ENCODE measurements at places on chromosomes 3 and 15.

DNA sequence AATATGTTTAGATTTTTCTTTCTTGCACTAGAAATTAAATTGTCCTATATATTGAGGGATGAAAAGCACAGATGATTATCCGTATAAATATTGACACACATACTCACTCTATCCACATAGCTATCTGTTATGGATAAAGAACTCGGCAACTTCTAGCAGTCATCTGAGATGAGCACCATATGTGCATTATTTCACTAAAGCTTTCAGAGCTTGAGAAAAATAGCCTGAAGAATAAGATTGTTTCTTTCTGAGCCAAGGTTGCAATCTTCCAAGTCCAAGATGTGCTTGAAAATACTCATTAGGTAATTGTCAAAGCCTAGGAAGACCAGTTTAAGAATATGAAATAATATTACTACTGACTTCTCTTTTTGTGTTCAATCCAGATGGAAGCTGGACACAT, 40.5 kb downstream of the COL8A1 start:
- no peak for DNase-seq

DNA sequence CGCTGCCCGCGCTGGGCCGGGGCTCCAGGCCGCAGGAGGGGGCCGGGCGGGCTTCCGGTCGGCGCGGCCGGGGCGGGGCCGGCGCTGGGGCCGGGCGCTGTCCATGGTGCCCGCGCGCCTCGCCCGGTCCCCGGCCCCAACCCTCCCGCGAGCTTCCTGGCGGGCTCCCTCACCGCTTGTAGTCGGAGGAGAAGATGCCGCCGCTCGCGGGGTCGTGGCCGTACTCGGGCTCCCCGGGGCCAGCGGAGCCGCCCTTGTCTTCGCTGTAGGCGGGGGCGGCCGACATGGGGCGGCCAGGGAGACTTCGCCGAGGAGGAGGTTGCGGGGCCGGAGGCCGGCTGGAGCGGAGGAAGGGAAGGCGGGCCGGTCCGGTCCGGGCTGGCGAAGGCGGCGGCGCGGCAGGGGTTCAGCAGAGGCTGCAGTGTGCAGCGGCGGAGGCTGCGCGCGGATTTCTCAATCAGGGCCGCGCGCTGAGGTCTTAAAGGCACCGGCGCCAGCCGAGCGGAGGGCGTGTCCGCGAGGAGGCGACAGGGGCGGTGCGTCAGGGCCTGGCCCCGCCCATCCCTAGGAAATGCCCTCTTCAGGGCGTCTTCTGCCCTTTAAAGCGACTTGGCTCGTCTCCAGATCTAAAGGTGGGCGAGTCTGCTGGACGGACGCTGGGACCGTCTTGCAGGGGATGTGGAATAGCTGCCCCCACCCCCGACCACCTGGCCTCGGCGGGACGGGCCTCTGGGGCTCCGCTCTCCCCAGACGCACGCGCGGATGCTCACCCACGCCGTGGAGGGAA, at the start of gene AP3B2:
Gene AP3B2, minus strand, starts transcription at position 455 of the 787 bp plus-strand sequence. Its CDS starts 169 bp downstream, at position 286.
- peak; percentile 69 for DNase-seq

- no peak for DNase-seq
Measured at GRCh38 chr15:95712785-95713184, 617.7 kb upstream of the NR2F2 start.

DNA sequence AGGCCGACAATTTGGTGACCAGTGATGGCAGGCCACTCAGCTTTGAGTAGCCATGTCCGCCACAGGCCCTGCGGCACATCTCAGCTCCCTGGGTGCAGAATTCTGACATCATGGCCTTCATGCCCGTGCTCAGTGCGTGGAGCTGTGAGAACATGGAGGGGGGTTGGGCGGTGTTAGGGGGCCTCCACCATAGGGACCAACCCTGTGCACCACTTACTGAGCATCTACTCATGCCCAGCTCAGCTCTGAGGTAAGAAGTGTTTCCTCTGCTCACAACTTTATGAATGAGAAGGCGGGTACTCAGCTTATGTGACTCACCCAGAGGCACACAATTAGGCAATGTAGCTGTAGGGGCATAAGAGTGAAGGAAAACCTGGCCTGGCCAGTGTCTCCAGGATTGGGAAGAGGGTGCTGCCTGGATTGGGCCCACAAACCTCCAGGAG, 10.5 kb downstream of the ACOX2 start:
- DNase-seq, result no peak

DNA sequence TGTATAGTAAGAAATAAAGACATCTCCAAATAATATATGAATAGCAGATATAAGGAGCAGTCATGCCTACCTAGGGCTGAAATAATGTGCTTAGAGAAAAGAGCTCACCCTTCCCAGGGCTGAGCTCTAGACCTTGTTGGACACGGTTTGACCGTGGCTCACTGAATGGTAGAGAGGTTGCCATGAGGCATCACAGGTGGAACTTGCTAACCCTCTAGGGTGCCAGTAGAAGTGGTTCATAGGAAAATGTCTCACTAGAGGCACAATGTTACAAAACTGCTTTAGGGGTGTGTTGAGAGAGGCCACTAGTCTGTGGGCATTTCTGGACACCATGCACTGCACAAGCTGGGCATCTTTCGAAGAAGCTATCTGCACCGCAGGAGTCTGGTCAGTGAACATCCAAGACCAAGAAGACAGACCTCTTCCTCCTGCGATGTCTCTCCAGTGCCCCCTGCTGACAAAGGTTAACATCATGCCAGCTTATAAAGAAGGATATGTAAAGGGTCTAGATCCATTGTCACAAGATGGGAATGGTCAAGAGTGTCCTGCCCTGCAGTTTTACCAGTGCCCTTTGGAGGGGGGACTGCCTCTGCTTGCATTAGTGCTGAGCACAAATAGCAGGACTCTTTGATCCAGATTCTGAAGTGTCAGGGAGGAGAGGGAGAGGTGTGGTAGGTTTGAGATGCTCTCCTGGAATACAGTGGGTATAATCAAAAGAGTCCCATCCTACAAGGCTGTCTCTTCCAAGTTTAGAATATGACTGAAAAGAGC, 266.8 kb downstream of the ZNF385D start:
- no peak for DNase-seq

GRCh38 chr3:182259579-182259978, 533.7 kb upstream of the ATP11B start:
- no peak for DNase-seq

- DNase-seq, result no peak
Measured at GRCh38 chr3:50267280-50267913, 1.6 kb upstream of the SEMA3B start.

GRCh38 chr3:156396851-156397250, 158.1 kb downstream of the SSR3 start:
- DNase-seq, result no peak

GRCh38 chr3:49492969-49493368, 22.9 kb downstream of the DAG1 start:
- no peak for DNase-seq

DNA sequence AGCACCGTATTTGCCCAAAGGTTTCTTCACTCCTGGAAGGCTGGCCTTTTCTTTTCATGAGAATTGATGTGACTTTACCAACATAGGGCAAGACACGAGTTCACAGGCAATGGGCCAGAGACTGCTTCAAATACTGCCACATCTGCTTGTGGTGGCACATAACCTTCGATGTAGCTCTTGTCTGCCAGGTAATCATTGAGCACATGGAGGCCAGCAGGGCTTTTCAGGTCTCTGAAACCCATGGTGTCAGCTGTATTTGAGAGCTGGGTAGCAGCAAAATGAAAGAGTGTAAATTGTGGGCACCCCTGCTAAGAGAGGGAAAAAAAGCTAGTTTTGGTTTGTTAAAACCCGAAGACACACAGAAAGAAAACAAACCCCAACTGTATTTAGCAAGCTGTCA, 200.7 kb downstream of the NAALADL2 start:
- DNase-seq, result no peak

DNA sequence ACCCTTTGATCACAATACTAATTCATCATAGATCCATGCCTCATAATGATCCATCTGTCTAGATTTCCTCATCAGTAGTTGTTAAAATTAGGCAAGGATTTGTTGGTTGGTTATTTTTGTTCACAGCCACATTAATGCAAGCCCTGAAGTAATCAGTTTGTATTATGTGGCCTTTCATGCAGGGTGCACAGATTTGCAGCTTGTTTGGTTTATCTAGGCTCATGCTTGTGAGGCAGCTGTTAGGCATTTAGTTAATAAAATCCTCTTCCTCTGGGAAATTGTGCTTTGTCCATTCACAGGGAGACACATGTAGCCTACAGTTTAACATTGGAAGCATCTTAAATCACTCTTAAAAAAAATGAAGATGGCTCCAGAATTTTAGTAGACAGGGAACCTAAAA, 162.8 kb upstream of the ZNF385D start:
- DNase-seq, result no peak

DNA sequence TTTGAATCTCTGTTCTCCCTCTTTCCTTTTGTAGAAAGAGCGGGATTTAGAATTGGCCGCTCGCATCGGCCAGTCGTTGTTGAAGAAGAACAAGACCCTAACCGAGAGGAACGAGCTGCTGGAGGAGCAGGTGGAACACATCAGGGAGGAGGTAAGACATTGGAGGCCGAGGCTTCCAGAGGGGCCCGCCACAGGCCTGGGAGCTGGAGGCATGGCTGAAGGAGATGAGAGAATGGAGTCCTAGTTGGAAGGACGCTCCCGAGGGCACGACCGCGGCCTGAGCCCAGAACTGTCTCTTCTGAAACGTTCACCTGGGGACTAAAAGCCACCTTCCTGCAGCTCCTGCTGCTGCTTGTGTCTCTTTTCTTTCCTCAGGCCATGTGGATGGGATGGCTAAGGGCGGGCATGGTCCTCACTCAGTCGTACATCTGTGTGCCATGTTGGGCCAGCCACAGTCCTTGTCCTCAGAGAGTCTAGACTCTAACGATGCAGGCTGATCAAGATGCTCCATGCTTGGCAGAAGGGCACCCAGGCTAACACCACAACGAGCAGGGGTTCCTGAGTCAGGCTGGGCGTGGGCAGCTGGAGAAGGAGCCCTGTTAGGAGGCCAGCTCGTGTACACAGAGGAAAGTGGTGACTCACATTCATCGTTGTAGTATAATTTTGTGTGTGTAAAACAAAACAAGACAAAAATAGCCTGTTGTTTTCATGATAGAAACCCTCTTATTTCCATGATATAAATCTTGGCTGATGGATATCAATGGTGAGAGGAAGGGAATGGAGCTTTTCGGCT, 81.1 kb downstream of the CCK start:
- DNase-seq, result peak; percentile 52

DNA sequence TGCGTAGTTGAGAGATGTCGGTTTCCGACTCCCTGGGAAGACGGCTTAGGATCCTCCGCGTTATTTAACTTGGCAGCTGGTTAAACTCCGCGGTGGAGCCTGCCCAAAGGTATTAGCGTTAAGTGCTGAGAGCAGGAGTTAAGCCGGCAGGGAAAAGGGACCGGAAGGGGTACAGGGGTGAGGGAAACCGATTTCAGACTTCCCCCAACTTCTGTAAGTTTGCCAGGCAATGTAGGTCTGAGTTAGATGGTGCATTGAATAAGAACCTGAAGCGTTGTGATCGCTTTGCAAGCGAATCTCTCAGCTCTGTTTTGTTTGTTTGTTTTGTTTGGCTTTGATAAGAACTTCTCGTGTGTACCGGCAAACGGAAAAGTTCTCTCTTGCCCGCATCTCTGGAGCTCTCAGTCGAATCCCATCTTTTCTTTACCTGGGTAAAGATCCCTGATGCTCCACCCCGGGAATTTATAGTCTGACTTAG, 6.0 kb upstream of the FEZF2 start:
- DNase-seq, result no peak

DNA sequence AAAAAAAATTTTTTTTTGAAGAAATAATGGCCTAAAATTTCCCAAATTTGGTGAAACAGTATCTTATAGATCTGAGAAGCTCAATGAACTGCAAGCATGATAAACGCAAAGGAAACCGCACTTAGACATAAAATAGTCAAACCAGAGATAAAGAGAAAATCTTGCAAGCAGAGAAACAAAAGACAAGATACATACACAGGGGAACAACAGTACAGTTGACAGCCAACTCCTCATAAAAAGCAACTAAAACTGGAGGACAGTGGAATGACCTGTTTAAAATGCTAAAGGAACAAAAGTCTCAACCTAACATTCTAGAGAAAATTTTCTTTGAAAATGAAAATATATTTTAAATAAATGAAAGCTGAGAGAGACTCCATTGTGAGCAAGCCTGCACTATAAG, 107.5 kb downstream of the RASA2 start:
- no peak for DNase-seq

DNA sequence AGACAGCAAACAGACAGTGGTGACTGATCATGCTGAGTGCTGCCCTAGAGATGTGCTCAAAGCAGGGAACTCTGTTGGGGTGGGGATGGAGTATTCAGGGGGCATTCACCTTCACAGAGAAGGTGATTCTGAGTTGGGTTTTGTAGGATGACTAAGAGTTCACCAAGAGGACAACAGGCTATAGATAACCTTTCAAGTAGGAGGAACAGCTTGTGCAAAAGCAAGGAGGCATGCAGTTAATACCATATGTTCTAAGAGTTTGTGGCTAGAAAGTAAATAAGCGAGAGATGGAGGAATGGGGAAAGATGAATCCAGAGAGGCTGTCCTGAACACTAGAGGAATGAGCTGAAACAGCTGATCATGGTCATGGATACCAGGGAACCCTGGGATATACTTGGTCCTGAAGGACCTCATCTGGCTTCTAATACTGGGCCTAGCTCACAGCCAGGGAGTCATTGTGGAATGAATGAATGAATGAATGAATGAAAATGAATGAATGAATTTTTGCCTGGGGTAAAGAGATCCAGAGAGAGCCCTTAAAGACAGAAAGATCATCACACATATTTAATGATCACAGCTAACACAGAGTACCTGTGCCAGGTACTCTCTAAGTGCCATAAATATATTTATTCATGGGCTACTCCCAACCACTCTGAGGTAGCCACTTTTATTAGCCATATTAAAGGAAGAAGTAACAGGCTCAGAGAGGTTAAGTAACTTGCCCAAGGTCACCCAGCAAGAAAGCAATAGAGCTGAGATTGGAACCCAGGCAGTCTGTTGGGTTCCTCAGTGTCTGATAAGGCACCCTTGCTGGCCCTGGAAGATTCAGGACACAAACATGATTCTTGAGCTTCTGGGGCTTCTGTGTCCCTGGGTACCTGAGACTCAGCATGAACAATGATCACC, 22.0 kb downstream of the SMAD6 start:
- DNase-seq, result no peak

DNA sequence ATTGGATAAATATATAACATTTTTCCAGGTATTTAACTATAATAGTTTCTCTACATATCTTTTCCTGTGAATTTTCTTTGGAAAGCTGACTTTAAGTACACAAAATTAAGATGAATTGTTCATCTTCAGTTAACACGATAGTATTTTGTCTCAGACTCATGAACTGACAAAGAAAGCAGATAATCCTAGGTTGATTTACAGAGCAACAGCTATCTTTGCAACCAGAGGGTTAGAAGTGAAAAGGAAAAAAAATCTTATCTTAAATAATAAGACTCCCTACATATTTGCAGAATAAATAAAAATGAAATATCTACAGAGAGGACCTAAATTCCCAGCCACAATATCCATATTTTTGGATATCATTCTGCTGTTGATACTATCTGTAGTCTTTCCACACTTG, 350.2 kb upstream of the GRM7 start:
- no peak for DNase-seq

Measured in hematopoietic multipotent progenitor cell treated with erythropoietin and hydrocortisone succinate and interleukin-3 and kit ligand, for 15 days (in vitro differentiated cells).